Progenitor cell of endocrine pancreas (in vitro differentiated cells): ENCODE measurements at places on chromosomes 2 and 18.
A peak's percentile ranks its signal among the peaks of the same experiment; 100 is the strongest.

DNA sequence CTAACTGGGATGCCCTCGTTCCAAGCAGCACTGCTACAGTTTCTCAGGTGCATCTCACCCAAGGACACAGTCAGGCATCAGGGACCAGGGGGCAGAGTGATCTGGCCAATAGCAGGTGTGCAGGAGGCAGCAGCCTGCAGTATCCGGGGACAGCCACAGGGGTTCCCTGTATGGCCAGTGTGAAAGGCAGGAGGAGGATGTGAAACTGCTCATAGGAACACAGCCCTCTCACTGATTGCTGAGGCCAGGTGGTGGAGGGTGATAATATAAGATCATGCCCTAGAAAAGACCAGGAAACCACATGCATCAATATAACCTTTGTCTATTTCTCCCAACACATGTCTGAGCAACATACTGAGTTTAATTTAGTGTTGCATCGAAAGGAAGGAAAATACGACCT is 112.7 kb upstream of the TACR1 start:
- peaks cover 2% of the 10 kb centered on the region for H3K4me1 ChIP-seq
- no peak overlapping the region for H3K4me3 ChIP-seq
- H3K27me3 ChIP-seq = no peaks in the 10 kb centered on the region
- no peak overlapping the region for H3K27ac ChIP-seq
- no peak for DNase-seq

- peak overlapping the region; percentile 95 for H3K27ac ChIP-seq
- H3K4me1 ChIP-seq = peaks cover 13% of the 10 kb centered on the region
- H3K4me3 ChIP-seq = peak overlapping the region; percentile 18
- no peaks in the 10 kb centered on the region for H3K36me3 ChIP-seq
Measured at GRCh38 chr2:240255811-240256703, 115.6 kb upstream of the OTOS start.

DNA sequence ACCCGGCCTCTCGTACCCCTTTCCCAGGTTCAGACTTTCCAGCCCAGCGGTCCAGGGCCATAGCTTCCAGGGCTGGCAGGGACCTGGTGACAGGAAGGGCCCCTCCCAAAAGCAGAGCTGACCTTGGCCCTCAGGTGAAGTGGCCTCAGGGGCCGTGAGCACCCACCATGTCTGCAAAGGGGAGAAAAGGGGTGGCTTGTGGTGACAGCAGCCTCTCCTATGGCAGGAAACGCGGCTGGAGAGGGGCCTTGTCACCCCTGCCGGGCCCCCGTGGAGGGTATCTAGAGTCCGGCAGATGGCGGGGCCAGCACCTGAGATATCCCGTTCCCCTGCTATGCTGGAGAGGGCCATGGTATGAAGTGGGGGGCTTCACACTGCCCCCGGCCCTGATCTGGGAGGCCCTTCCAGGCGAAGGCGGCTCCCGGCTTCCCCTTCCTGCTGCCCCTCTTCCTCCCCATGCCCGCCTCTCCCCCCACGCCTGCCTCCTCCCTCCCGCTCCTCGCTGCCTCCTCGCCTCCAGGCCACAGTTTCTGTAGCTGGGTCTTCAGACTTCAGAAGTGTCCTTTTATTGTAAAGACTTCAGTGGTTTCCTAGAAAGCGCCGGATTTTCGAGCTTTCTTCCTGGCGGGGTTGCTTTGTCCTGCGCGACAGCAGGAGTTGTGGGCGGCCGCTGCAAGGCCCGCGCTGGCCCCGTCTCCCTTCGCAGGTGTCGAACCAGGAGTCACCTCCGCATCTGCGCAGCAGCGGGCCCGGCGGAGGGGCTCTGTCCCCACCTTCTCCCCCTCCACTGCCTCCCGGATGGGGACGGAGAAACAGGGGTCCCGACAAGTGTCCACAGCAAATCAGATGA is 240.5 kb upstream of the MYT1L start:
- H3K27me3 ChIP-seq = peaks cover 9% of the 10 kb centered on the region
- peaks cover 4% of the 10 kb centered on the region for H3K4me1 ChIP-seq
- DNase-seq = no peak
- no peak overlapping the region for H3K4me3 ChIP-seq
- no peaks in the 10 kb centered on the region for H3K36me3 ChIP-seq
- H3K27ac ChIP-seq = no peak overlapping the region

DNA sequence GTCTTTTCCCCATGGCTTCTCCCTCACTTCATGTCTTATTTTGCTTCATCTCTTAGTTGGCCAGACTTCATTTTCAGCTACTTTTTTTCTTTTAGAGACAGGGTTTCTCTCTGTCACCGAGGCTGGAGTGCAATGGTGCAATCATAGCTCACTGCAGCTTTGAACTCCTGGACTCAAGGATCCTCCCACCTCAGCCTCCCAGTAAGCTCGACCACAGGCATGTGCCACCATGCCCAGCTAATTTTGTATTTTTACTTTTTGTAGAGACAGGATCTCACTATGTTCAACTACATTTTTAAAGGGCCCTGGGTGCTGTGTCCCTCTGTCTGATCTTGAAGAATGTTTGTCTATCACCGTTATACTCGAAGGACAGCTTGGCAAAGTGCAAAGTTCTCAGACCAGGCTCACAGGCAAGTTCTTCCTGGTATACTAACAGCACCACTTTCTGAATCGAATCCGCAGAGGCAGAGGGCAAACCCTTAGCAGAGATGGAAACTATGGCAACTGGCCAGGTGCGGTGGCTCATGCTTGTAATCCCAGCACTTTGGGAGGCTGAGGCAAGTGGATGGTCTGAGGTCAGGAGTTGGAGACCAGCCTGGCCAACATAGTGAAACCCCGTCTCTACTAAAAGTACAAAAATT is 60.9 kb downstream of the SOWAHC start:
- peaks cover 50% of the 10 kb centered on the region for H3K4me1 ChIP-seq
- H3K4me3 ChIP-seq = no peak overlapping the region
- H3K36me3 ChIP-seq = no peaks in the 10 kb centered on the region
- H3K27ac ChIP-seq = no peak overlapping the region
- no peak for DNase-seq
- no peaks in the 10 kb centered on the region for H3K27me3 ChIP-seq

DNA sequence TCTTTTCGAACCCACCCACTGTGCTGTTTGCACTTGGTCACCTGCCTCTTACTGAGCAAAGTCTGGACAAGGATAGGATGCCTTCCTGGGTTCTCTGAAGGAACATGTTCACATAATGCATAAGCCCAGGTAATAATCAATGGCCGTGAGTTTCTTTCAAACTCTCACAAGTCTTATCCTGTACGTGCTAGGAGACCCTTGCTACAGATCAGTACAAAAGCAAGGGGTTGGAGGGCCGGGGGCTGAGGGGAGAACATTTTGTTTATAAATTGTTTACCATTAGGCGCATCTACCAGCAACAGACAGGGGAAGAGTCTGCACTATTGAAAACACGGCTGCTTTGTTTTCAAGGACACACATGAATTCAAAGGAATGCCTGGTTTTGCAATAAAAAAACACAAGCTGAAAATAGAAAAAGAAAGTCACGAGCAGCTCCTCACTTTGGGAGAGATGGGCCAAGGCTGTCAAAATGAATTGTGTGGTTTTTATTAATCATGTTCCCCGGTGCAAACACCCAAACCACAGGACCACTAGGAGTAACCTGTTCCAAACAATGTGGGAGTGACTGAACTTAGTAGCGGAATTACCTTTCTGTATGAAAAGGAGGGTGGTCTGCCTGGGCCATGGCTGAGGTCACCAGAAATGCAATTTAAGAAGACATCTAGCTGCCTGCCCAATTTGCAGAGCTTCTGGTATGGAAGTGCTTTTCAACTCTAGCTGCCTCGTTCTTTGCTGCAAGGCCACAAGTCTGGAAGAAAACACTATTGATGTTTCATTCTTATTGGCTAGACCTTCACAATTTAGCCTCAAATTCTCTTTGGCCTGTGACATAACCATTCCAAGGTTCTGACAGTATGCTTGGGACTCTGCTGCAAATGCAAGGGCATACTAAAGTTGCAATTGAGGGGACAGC is 73.5 kb downstream of the CCBE1 start:
- no peak for DNase-seq
- no peak overlapping the region for H3K4me3 ChIP-seq
- H3K27ac ChIP-seq = no peak overlapping the region
- peaks cover 25% of the 10 kb centered on the region for H3K27me3 ChIP-seq
- no peaks in the 10 kb centered on the region for H3K4me1 ChIP-seq

GRCh38 chr2:31429759-31430438 is 15.4 kb upstream of the XDH start:
- H3K4me1 ChIP-seq = no peaks in the 10 kb centered on the region
- no peaks in the 10 kb centered on the region for H3K27me3 ChIP-seq
- no peak overlapping the region for H3K27ac ChIP-seq

DNA sequence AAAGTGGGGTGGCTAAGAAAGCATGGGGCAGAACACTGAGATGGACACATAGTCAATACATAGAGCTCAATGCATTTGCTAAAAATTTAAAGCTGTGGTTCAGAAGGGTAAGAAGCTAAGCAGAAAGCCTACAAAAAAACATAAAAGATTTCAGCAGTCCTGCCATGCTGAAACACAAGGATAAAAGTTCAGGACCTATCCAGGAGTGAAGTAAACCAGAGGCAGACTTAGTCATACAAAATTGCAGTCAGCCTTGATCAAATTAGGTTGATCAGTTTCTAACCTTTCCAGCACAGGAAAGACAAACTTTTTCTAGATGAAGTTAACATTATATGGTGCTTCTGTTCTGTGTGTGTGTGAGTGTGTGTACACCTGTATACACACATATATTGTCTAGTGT is 120.8 kb upstream of the RBMS1 start:
- H3K27me3 ChIP-seq = no peaks in the 10 kb centered on the region
- H3K27ac ChIP-seq = no peak overlapping the region
- no peak for DNase-seq

DNA sequence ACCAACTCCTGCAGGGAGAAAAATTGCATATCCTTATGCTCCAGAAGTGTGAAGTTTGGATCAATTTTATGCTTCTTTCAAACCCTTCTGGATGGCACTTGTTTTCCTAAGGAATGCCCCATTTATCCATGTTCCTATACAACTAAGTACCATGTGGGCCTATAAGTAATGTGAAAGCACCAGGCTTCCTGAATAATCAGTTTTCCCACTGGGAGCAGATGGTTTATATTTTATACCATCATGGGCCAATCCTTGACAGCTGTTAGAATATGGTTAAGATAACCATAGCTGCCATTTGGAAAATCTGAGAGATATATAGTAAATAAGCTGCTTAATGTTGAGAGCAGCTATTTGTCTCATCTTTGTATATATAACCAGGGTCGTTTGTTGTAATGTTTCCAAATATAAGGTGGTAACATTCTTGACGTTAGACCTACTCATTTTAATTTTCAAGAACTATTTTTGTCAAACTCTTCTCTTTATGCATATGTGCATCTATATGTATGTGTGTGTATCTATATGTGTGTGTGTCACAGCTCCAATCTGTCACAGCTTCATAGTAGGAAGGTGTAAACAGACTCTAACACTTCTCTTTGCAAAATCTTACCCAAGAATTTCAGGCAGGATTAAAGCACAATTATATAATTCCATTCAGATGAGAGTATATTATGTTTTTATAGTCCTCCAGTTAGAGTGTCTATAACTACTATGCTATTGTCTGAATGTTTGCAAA is 458.7 kb upstream of the GCFC2 start:
- no peaks in the 10 kb centered on the region for H3K4me1 ChIP-seq
- peaks cover 2% of the 10 kb centered on the region for H3K36me3 ChIP-seq
- no peak overlapping the region for H3K4me3 ChIP-seq
- DNase-seq = no peak
- no peaks in the 10 kb centered on the region for H3K27me3 ChIP-seq
- no peak overlapping the region for H3K27ac ChIP-seq

DNA sequence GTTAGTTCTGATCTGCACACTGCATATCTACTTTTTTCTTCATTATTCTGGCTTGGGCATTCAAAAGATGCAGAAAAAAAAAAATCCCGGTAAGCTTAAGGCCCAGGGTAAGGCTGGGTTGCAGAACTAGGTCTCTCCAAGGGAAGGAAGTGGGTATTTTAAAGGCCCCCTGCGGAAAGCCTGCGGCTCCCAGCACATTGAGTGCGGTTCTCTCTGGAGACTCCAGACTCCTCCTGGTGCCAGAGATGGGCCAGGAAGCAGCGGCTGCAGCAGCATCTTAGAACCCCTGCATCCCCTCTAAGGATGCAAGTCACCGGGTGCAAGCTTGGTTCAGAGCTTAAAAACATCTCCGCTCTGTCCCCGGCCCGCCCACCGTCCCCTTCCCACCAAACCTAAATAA is 49.5 kb downstream of the TGIF1 start:
- H3K27ac ChIP-seq = no peak overlapping the region
- H3K4me3 ChIP-seq = peak overlapping the region; percentile 61

- no peaks in the 10 kb centered on the region for H3K27me3 ChIP-seq
- no peak for DNase-seq
- no peak overlapping the region for H3K27ac ChIP-seq
- no peaks in the 10 kb centered on the region for H3K36me3 ChIP-seq
- no peaks in the 10 kb centered on the region for H3K4me1 ChIP-seq
- no peak overlapping the region for H3K4me3 ChIP-seq
Measured at GRCh38 chr2:141393214-141393545, 737.6 kb downstream of the LRP1B start.

DNA sequence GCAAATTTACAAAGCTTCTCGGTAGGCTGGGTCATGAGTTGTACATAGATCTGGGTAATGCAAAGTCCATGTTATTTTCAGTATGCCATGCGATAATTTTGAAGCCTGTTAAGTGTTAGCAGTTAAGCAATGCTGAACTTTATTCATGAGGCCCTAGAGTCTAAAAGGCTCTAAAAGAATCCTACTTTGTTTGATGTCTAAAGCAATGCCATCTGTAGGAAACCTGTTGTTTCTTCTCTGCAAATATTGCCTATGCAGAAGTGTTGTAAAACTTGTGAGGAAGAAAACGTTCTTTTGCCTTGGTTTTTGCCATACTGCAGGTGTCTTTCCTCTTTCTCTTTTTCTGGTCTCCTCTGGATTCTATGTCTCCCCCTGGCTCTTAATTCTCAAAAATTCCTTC is 9.1 kb downstream of the ARHGAP15 start:
- H3K27ac ChIP-seq = no peak overlapping the region
- H3K4me3 ChIP-seq = no peak overlapping the region
- no peaks in the 10 kb centered on the region for H3K4me1 ChIP-seq
- H3K36me3 ChIP-seq = no peaks in the 10 kb centered on the region
- peaks cover 4% of the 10 kb centered on the region for H3K27me3 ChIP-seq
